CD4-positive, alpha-beta T cell treated with Interferon alpha-2 for 1 hour (primary cell): ENCODE measurements at places on chromosomes 13 and 19.
A peak's percentile ranks its signal among the peaks of the same experiment; 100 is the strongest.

- DNase-seq = no peak
These were observed 5.7 kb upstream of the TSPAN16 start for GRCh38 chr19:11290256-11290655.

GRCh38 chr13:25930653-25931052 lies 121.2 kb downstream of the SHISA2 start:
- no peak for DNase-seq

DNA sequence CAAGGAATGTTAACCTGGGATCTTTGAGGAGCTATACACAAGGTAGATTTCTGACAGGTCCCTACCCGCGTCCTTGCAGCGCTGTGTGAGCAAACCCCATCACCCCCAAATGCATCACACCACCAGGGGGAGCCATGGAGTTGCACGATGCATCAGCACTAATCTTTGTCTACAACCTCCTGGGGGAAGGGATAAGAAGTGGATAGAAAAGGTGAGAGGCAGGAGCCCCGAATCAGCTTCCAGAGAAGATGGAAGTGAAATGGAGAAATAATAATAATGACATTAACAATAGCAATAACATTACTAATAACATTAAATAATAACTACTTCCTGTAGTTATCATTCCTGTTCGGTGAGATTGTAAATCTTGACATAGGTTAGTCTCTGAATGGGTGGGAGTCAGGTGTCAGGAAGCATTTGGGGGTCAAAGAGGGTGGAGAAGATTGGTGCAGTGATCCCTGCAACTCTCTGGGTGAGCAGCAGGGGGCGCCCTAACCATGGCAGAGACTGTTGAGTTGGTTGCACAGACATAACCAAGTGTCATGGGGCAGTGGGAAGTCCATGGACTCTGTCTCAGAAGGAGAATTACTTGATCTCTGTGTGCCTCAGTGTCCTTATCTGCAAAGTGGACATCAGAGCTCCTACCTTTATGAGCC lies 16.5 kb downstream of the SIGLEC7 start:
- DNase-seq = peak; percentile 66

- DNase-seq = peak; percentile 54
These were observed 39.1 kb downstream of the GPR12 start for GRCh38 chr13:26721251-26722121.

DNA sequence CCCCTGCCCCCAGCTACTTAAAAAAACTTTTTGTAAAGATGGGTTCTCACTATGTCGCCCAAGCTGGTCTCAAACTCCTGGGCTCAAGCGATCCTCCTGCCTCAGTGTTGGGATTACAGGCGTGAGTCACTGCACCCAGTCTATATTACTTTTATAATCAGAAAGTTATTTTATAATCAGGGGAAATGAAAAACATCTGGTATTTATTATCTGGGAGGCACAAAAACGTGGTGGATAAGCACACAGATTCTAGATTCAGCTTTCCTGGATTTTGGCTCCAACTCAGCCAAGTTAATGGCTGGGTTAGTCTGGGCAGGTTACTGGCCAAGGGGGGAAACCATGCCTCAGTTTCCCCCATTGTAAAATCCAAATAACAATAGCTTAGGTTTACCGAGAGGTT lies 24.7 kb downstream of the KEAP1 start:
- no peak for DNase-seq

DNA sequence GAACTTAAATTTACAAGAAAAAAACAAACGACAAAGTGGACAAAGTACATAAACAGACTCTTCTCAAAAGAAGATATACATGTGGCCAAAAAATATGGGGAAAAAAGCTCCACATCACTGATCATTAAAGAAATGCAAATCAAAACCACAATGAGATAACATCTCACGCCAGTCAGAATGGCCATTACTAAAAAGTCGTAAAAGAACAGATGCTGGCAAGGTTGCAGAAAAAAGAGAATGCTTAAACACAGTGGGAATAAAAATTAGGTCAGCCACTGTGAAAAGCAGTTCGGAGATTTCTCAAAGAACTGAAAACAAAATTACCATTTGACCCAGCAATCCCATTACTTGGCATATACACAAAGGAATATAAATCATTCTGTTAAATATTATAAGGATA lies 132.7 kb downstream of the UGGT2 start:
- no peak for DNase-seq

- no peak for DNase-seq
These were observed 42.5 kb downstream of the SYDE1 start for GRCh38 chr19:15149737-15150136.

DNA sequence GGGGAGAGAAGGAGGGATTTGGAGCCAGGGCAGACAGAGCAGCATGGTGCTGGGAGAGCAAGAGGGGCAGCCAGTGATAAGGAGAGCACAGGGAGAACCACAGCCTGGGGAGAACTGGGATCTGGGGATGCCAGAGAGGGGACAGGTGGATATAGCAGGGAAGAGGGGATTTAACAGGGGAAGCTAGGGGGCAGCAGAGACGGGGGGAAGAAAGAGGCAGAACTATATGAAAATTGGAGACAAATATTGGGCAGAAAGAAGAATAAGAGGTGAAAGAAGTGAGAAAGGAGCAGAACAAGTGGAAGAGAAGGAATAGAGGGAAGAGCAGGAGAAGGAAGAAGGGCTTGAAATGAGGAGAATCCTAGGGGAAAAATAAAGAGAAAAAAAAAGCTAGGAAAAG lies 6.5 kb upstream of the ZNF528 start:
- DNase-seq = no peak

DNA sequence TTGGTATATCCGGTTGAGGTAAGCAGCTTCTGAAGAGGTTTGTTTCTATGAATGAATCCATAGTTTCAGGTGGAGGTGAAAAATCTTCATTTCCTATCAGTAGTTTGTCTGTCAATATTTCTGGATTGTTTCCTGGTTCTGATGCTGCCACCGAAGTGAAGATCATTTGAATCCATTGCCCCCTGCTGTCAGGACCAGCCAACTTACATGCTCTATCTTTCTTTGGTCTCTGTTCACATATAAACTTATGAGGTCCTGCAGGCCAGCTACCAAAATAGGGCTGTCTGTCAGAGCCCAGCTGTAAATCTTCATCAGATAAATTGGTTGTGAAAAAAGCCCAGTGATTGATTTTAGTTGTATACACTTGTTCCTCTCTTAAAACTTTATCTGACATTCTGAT lies 15.2 kb upstream of the N4BP2L1 start:
- peak; percentile 42 for DNase-seq

DNA sequence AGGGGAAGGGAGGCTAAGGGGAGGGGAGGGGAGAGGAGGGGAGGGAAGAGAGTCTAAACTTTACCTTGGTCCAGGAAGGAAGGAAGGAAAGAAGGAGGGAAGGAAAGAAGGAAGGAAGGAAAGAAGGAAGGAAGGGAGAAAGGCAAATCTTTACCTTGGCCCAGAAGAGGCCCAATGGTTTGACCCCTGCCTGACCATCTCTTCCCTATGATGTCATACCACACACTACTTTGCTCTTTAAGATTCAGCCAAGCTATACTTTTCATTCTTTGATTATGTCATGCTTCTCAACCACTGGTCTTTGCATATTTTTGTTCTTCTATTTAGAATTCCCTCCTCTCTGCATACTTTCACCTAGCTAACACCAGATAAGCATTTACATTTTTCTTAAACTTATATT lies 1077.5 kb downstream of the PCDH9 start:
- no peak for DNase-seq

- no peak for DNase-seq
These were observed 1734.7 kb downstream of the SLITRK1 start for GRCh38 chr13:82147526-82147925.

DNA sequence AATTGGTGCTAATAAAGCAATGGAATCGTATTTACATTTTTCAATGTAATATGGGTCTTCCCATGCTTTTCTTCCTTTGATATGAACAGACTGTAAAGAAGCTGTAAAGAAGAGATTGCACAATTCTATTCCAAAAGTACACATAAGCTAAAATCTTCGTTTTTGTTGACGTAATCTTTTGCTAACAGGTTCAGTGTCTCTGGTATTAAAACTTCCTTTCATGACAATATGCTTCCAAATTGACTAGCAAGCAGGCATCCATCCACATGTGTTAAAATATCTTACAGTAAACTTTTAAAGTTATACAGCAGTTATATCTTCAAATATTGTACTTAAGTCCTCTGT lies 19.3 kb upstream of the SGCG start:
- no peak for DNase-seq

- no peak for DNase-seq
These were observed 1.6 kb upstream of the POU4F1 start for GRCh38 chr13:78604782-78605611.

- DNase-seq = no peak
These were observed 3.0 kb downstream of the IRS2 start for GRCh38 chr13:109783447-109783814.

GRCh38 chr19:22733691-22734090 lies 50.3 kb downstream of the ZNF99 start:
- no peak for DNase-seq

DNA sequence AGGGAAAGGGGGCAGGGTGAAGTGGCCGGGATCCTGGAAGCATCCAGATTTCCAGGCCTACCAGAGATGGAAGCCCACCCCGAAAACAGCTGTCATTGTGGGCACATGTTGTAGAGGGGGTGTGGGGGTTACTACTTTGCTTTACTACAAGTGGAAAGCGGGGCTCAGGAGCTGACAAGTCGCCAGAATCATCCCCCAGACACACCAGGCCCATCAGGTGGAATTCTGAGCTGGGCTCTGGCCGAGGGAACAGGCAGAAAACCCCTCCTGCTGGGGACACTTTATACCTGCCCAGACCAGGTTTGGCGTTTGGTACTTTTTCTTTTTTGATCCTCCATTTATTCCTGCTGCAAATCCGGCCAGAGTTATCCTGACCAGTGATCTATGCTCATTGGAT lies 3.8 kb downstream of the CDX2 start:
- DNase-seq = no peak

DNA sequence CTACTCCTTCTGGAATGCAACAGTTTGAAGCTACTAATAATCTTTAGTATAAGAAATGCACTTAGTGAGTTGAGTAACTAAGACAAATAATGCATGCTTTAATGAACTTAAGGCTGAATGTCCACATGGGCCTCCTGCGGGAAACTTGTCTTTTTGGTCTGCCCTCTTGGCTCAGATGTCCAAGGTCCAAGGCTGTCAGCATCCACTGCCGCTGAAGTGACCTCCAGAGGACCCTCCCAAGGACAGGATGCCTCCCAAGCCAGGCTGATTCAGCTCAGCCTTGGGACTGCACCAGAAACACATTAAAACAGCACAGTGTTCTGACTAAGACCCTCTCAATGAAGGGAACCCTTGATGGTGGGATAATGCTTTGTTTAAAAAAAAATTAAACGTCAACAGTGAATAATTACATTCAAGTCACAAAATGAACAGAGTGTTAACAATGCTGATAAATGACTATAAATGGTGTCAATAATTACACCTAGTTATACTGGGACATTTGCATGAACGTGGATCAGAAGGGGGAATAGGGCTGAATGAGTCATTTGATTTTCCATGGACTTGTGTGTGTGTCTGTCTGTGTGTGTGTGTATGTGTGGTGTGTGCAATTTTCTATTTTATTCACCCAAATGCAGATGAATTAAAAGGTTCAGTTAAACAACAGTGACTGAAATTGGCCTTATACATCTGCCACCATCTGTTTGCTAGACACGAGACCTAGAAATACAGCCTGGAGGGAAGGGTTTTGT lies 150.5 kb downstream of the COL4A1 start:
- DNase-seq = no peak

GRCh38 chr13:24042710-24043440 lies 117.6 kb upstream of the SPATA13 start:
- no peak for DNase-seq

- peak; percentile 2 for DNase-seq
These were observed 244.4 kb upstream of the SLITRK1 start for GRCh38 chr13:84126671-84127171.

- no peak for DNase-seq
These were observed 90.5 kb upstream of the RFC3 start for GRCh38 chr13:33727297-33728083.
